ENCODE measurements at places on chromosomes 3 and 15.

DNA sequence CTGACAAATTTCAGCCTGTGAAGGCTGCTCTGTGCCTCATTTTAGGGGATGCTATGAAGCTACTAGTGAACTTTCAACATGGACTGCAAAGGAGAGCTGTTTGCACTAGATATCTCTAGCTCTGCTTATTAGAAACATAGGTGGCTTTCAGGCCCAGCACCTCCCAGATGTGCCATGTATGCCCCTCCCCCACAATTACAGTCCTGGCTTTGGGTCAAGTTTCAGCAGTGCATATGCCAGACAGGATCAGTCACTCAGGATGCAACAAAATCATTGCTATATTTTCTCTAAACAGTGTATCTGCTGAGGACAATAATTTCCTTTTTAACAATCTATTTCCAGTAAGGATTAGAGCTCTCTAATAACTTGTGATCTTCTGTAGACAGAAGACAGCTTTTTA, 178.8 kb upstream of the STAC start:
- no peak for DNase-seq

GRCh38 chr3:63061449-63061848, 186.2 kb upstream of the CADPS start:
- DNase-seq, result no peak

GRCh38 chr3:13623101-13623654, 74.3 kb downstream of the FBLN2 start:
- DNase-seq, result no peak

DNA sequence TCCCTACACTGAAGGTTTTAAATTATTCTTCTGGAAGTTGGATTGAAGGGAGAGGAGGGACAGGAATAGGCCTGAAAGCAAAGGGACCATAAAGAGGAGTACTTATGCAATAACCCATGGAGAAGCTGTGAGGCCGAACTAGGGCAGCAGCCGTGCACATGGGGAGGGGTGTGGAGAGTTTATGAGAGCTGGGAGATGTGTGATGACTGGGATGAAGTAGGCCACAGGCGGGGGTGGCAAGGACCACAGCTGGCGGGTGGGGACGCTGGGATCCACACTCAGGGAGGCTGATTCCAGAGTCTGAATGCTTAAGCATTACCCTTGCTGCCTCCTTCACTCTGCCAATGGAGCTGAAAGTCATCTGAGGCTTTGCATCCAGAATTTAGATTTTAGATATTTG, 123.8 kb downstream of the ARNT2 start:
- no peak for DNase-seq

GRCh38 chr3:126974756-126975155, 8.2 kb upstream of the PLXNA1 start:
- DNase-seq, result no peak

GRCh38 chr3:23726811-23727548, 78.8 kb upstream of the UBE2E1 start:
- no peak for DNase-seq

DNA sequence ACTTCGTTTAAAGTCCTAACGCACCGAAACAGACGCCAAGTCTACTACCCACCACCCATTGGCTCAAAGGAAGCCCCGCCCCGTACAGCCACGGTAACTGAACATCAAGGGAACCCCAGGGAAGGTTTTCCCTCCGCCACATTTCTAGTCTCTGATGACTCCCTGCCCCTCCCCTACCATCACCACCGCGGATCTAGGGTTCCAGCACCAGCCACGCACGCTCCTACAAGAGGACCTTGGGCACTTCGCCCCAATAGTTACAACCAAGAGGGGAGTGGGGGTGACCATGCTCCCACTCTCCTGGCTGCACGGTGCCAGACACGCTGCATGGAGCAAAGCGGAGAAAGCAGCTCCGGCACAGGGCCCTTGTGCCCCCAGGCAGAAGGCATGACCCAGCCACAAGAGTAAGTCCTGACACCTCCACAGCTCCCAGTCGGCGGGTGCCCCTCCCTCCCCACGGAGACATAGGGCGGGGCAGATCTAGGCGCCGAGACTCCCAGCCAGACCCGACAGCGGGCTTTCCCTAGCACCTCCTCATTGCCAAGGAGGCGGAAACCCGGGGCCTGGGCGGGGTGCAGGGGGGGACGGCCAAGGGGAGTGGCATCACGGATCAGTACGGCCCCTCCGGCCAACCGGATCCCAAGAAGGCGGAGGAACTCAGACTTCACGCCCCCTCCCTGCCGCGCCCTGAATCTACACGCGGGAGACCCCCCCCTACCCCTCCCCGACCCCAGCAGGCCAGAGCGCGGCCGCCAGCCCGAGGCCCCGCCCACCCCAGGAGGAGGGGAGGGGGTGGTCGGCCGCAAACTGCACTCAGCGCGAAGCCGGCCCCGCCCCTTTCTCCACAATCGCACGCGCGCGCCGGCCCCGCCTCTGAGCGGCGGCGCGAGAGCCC, 936 bp downstream of the SIN3A start:
- peak; percentile 95 for DNase-seq

DNA sequence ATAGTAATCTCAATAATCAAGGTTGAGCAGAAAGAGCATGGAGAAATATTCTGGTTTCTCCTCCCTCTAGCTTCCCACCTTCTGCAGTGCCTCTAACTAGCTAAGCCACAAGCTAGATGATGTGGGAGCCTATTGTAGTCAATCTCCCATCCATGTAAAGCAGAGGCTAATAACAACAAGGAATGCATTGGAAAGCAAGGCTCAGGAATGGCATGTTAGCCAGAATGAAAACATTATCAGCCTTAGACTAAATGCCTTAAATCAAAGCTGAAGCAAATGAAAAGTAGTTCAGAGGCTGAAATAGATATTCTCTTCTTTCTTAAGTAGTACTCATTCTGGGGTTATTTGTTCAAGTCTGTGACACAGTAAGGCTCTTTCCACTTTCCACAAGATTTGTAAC, 350.3 kb upstream of the DPPA4 start:
- no peak for DNase-seq

DNA sequence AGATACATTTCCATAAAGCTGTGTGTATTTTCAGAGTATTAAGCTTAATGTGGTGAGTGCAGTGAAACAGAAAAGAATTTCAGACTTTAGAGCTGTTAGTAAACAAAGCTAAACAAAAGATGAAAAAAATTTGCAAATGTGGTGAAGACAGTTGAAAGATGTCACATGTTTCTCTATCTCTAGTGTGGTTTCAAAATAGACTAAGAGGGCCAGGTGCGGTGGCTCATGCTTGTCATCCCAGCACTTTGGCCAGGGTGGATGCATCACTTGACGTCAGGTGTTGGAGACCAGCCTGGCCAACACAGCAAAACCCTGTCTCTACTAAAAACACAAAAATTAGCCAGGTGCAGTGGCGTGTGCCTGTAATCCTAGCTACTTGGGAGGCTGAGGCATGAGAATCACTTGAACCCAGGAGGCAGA, 466.0 kb upstream of the NR2F2 start:
- DNase-seq, result no peak

DNA sequence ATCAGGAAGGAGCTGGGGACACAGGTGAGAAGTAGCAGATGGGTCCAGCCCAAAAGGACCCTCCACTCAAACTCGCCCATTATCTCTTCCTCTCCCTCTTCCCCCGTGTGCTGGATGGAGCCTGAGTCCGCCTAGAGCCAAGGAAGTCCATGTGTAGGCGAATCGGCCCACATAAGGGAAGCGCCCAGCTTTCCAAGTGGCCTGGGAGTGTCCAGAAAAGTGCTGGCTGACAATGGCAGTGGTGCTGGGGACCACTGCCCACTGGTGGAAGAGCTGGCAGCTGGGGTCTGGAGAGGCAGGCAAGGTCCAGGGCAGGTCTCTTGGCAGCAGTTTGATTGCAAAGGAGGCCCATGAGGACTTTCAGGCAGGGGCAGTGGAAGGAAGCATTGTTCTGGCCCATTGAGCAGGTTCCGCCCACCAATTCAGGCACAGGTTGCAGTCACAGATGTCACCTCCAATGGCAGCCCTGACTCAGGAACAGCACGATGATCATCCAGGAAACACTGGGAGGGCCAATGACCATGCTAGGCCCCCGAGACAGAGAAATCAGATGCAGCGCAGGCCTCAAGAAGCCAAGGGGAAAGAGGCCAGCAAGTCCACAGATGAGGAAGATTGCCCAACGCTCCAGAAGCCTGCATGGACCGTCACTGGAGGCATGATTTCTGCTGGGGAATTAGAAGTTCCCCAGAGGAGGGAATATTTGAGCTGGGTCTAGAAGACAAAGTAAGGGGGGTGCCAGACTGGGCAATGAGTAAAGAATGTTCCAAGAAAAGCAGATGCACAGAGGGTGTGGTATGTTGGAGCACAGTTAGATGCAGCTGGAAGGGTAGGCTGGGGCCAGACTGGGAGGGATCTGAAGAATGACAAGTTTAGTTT, 3.0 kb downstream of the MFGE8 start:
- no peak for DNase-seq

- DNase-seq, result no peak
Observed at GRCh38 chr3:58874795-58875194, 175.0 kb downstream of the CFAP20DC start.

DNA sequence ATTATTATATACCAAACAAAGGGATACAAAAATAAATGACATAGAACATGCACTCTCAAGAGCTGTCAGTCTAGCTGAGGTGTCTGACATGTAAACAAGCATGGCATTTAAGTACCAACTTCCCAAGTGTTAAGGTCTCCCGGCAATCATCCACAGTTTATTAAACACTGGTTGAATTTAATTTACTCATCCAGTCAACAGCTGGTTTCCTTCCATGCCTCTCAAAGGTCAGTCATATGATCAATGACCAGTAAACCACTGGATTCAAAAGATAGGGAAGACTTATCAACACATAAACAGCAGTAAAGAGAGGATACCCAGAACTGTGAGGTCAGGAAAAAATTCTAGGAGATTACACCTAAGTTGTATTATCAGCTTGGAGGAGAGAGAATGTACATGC, 80.4 kb downstream of the ADAM10 start:
- no peak for DNase-seq

- DNase-seq, result no peak
Observed at GRCh38 chr15:63022181-63022580, 20.4 kb upstream of the TPM1 start.

GRCh38 chr3:177567833-177568232, 370.6 kb upstream of the TBL1XR1 start:
- DNase-seq, result no peak

- DNase-seq, result no peak
Observed at GRCh38 chr3:97269202-97269601, 454.8 kb downstream of the EPHA6 start.

- DNase-seq, result peak; percentile 74
Observed at GRCh38 chr3:38039899-38040261, 872 bp downstream of the DLEC1 start.

DNA sequence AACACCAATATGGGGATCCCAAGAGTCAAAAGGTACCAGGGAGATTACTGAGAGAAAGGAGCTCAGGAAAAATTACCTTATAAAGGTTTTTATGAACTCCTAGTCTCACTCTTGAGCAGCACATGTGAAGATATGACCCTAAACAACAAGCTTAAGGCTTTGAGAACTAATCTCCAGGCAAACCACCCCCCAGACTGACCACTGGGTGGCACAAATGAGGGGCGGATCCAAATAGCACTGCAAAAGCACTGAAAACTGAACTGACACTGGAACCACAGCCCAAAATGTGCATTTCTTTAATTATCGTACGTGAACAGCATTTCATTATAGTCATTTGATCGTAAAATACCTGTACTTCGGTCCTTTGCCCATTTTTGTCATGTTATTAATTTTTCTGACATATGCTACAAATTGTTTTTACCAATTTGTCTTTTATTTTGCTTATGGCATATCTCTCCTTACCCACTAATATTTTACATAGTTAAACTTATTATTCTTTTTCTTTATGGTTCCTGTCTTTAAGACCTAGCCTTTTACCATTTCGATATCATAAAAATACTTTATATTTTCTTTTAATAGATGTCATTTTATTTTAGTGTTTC, 31.5 kb upstream of the TFDP2 start:
- DNase-seq, result peak; percentile 32

- no peak for DNase-seq
Observed at GRCh38 chr15:51054535-51054934, 40.2 kb downstream of the TNFAIP8L3 start.

GRCh38 chr15:63593705-63594671, 3.2 kb upstream of the FBXL22 start:
- no peak for DNase-seq

DNA sequence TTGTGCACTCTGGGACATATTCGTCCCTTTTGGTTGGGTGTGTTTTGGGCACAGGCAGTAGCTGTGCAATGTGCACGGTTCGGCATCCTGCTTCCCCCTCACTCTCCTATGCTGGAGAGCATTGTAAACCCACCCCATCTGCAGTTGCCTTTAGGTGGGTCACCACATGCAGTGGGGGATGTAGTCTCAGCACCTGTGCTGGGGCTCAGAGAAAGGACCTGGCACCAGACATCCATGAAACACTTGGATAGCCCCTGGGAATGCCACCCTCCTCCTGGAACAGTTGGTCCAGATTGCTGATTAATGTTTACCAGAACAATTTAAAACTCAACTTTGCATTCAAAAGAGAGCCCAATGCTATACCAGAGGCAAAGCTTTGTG, 123.9 kb upstream of the MEF2A start:
- no peak for DNase-seq

DNA sequence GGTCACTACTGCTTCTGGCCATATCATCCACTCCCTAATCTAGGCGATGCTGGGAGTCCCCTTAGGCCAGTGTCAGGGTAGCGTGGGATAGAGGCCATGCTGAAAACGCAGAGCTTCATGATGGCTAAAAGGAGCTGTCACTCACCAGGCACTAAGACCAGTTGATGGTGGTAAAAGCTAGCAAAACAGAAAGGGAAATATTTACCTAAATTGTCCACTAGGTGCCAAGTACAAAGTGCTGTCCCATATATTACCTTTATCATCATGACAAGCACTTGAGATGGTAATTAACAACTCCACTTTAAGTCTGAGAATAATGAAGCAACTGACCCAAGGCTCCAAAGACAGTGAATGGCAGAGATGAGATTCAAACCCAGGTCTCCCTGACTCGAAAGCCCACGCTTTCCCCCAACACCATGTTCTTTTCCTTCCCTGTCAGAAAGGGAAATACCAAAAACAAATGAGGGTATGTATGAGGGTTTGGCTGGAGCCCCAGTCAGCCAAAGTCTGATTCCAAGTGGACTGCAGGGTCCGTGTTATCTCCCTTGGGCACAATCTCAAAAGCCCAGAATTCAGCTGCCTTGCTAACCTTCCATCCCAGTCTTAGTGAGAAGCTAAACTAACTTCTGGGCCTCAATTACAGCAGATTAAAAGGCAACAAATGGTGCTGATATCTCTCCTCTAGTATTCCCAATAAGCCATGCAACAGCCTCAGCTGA, 84.7 kb downstream of the RBPMS2 start:
- no peak for DNase-seq
